ENCODE measurements at places on chromosomes 5 and 9. TPM values are rescaled to one million over a fixed set of nuclear protein-coding genes. Genes with fewer than 3 reads are reported as not detected.

DNA sequence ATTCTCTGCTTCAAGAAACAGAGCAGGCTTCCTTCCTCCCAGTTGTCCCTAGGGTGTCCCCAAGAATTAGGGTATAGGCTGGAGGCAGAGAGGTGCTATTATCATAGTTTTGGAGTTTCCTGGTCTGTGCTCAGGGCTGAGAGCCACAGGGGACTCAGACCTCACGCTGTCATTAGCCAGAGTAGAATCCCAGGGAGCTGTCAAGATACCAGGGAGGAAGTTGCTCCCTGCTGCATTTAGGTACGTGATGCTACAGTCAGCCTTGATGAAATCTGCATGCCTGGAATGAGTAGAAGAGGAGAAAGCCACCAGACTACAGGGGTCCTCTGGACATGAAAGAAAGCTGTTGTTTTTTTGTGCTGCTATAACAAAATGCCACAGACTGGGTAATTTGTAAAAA is 273.2 kb downstream of the SH3GL2 start:
- no peaks in the 10 kb centered on the region for H3K36me3 ChIP-seq
- H3K27ac ChIP-seq: no peak overlapping the region
- no peaks in the 10 kb centered on the region for H3K4me1 ChIP-seq
- H3K27me3 ChIP-seq: no peaks in the 10 kb centered on the region
- DNase-seq: no peak

DNA sequence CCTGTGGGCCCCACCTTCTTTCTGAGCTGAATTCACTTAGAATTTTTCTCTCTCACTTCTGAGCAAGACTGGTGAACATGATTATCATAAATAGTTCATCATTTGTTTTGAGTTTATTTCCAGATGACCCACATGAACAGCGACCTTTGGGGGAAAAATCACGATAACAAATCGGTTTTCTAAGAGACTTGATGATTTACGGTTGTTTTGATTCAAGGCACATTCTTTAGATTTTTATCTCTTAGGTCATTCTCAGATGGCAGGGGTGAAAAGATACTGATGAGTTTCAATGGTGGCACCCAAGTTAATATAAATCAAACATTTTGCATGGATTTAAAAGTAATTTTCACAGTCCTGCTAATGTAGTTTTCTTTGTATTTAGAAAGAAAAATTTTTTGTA is 95.1 kb downstream of the DMXL1 start:
- no peaks in the 10 kb centered on the region for H3K4me1 ChIP-seq

DNA sequence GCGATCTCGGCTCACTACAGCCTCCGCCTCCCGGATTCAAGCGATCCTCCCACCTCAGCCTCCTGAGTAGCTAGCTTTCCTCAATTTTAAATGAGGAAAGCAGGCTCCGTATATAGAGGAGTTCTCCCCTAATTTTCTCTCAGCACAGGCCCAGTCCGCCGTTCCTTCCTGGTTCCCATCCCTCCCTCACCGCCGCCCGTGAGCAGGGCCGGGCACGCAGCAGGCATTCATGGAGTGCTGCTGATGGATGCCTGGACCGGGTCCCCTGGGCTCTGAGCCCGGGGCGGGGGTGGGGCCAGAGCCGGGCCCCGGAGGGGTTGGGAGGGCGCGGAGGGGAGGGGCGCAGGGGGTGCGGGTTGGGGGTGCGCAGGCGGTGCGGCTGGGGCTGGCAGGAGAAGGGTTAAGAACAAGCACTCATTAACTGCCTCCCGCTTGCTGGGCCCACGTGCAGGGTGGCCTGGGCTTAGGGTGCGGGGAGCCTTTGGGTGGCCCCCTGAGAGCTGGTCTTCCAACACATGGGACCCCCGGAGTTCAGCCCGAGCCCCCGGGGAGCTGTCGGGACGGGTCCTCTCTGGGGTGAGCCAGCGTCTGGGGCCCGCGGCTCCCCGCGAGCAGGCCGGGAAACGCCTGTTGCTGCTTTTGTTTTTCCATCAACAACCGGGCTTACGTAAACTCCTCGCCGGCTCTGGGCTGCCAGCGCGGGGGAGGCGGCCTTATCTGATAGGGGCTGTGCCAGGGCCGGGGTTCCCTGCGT is 33.7 kb downstream of the LHX2 start:
- H3K4me3 ChIP-seq: no peak overlapping the region
- H3K4me1 ChIP-seq: peaks cover 5% of the 10 kb centered on the region
- DNase-seq: no peak
- no peak overlapping the region for H3K27ac ChIP-seq
- peaks cover 76% of the 10 kb centered on the region for H3K27me3 ChIP-seq
- H3K36me3 ChIP-seq: no peaks in the 10 kb centered on the region

- no peaks in the 10 kb centered on the region for H3K36me3 ChIP-seq
- H3K27ac ChIP-seq: no peak overlapping the region
- DNase-seq: no peak
- no peak overlapping the region for H3K4me3 ChIP-seq
Observed at GRCh38 chr9:127180457-127181314, 58.3 kb upstream of the ANGPTL2 start.

Gene TUSC1
- 6.2 TPM for total RNA-seq

DNA sequence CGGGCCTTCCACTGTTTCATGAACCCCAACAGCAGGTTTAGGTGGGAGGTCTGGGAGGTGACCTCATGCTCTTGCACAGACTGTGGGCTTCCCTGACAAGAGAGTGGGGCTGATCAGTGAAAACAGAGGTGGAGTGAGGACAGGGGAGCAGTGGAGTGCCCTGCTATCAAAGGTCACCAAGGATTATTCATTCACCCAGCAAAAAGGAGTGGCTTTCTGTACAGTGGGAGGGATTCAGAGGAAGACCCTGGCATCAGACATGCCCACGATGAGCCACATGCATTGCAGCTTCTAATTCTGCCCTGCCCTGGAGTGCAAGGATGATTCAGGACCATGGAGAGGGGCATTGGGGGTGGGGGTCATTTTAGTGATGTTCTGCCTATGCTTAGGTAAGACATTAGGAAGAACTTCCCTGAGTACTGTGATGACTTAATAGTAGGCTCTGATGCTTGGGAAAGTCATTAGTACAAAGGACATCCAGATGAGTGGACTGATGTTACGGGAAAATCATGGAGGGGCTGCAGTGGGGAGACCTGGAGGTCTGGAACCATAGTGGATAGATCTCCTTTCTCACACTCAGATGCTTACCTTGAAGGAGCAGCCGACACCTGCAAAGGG is 12.8 kb downstream of the TRAF1 start:
- H3K4me3 ChIP-seq: no peak overlapping the region
- peaks cover 16% of the 10 kb centered on the region for H3K4me1 ChIP-seq
- no peak for DNase-seq
- H3K27ac ChIP-seq: no peak overlapping the region
- peaks cover 13% of the 10 kb centered on the region for H3K36me3 ChIP-seq

Gene POLR3G
- total RNA-seq: 3.3 TPM
